ENCODE measurements at places on chromosomes 6 and 20.

GRCh38 chr20:45970646-45971424 lies 1.2 kb downstream of the ZNF335 start:
- no peak for DNase-seq

DNA sequence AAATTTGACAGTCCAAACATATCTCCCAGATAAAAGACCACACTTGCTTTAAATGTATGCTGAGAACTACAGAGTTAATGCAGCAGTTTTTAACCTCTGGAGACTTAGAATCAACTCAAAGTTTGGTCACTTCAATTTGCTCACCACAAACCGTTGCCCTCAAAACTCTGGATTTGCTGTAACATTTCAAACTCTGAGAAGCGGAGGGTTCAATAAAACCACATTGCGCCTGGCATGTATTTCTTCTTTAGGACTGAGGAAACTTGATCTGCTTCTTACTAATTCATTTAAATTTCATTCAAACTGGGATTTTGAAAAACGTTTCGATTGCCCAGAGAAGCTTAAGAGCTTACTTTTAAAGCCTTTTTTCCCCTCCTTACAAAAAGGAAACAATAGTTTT lies 115.8 kb downstream of the MTFR2 start:
- DNase-seq = no peak

GRCh38 chr6:11389977-11390376 lies 147.6 kb upstream of the TMEM170B start:
- DNase-seq = no peak

DNA sequence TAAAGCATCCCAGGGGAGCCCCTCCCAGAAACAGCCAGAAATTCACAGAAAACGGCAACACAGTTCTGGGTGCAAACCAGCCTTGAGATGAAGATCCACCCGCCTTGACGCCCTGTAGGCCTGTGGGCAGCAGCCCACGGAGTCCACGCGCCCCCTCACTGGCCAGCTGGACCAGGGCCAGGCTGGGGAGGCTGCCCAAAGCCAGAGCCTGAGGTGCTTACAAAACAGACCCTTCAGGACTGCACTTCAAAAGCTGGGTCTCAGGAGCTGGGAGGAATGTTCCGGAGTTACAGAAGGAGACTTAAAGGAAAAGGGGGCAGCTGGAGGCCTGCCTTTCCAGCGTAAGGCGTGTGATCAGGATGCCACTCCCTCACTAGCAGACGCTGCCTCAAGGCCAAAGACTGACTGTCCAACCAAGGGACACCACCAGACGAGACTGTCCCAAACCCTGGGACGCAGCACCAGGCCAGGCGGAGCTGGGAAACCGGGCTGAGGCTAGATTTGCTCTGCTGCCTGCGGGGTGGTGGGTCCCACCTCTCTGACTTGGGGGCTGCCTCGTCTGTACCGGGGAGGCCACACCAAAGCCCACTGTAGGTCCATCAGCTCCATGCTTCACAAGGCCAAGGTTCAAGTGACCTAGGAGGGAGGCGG lies 48.1 kb downstream of the RRBP1 start:
- no peak for DNase-seq

GRCh38 chr6:55802259-55802658 lies 73.1 kb downstream of the BMP5 start:
- no peak for DNase-seq

GRCh38 chr20:48657426-48658197 lies 170.2 kb downstream of the PREX1 start:
- DNase-seq = peak; percentile 47

- no peak for DNase-seq
Measured at GRCh38 chr6:55034752-55035151, 139.6 kb upstream of the HCRTR2 start.

- DNase-seq = no peak
Measured at GRCh38 chr6:11055127-11055627, 11.1 kb upstream of the ELOVL2 start.

GRCh38 chr20:41567615-41568014 lies 50.6 kb downstream of the CHD6 start:
- no peak for DNase-seq

GRCh38 chr6:79115553-79116182 lies 37.6 kb upstream of the PHIP start:
- DNase-seq = no peak

DNA sequence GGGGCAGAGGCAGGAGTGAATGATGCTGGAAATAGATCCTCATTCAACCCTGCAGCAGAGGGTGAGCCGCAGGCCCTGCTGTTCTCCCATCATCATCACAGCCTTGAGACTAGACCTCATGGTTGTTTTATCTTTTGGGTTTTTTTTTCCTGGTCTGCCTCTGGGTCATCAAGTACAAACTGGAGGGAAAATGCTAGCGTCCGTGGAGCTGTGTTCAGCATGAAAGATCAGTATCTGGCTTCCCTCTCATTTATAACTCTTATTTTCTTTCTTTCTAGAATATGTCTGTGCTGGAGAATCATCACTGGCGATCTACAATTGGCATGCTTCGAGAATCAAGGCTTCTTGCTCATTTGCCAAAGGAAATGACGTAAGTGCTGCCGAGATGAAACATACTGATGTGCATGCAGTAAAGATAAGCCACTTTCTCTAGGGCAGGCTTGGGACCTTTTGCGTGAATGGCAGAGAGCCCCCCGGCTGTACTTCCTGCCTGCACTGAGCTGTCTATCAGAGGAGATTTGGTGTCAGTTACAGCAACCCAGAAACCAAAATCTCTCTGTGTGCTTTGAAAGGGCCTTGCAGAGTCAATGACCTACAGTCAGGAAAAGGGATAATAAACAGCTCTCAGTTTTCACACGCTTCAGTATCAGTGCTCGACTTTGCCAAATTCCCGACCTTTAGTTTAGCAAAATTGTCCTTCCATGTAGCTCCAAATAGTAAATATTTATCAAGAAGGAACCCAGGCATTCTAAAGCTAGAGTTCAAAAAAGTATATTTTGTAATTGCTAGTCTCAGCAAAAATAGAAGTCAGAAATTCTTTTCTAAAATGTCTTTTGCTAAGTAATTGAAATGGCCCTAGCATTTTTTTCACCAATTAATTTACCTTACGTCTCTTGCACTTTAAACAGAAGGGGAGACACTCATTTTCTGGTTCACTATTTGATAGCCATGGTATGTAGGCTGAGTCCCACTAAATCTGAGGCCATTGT lies 76.3 kb downstream of the MTFR2 start:
- DNase-seq = no peak

DNA sequence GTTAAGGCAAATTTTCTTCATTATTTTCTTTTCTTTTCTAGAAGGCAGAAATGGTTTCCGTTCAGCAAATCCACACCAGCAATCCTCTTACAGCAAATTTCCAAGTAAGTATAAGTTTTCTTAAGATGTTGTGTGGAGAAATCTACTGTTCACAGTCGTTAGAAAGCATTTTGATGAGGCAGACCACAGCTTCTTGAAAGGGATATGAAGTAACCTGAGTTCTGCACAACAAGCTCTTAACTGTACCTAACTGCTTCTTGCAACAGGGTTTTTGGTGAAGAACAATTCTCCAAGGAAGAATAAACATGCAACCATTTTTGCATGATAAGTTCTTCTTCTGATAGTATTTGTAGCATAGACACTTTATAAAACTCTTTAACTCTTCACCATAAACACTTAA lies 45.3 kb upstream of the STXBP5 start:
- no peak for DNase-seq

DNA sequence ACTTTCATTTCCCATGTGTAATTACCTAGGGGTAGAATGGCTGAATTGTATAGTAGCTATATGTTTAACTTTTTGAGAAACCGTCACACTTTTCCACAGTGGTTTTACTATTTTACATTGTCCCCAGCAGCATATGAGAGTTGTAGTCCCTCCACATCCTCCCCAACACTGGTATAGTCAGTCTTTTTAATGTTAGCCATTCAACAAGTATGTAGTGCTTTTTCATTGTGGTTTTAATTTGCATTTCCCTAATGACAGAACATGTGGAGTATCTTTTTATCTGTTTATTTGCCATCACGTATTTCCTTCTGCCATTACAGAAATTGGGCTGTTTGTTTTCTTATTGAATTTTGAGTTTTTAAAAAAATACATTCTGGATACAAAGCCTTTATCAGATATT lies 148.4 kb downstream of the CARMIL1 start:
- no peak for DNase-seq

- no peak for DNase-seq
Measured at GRCh38 chr6:21164768-21165326, 428.7 kb upstream of the SOX4 start.
